ENCODE measurements at places on chromosomes 4 and X.

DNA sequence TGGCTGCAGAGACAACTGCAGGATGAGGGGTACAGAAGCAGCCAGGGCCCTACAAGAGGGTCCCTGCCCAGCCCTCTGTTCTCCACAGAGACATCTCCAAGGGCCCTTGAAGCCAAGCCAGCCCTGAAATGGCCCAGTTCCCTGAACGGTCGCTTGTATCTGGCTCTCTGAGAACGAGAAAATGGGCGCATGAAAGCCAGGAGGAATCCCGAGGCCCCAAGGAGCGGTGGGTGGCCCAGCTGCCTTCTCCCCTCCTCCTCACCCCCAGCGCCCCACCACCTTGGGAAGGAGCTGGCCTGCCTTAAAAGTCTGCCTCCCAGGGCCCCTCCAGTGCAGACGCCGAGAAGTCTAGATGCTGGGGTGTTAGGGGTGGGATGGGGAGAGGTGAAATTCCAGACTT is 5.7 kb downstream of the ZNF185 start:
- no peak overlapping the region for H3K4me3 ChIP-seq
- peaks cover 2% of the 10 kb centered on the region for H3K27me3 ChIP-seq
- DNase-seq: no peak
- no peaks in the 10 kb centered on the region for H3K36me3 ChIP-seq

DNA sequence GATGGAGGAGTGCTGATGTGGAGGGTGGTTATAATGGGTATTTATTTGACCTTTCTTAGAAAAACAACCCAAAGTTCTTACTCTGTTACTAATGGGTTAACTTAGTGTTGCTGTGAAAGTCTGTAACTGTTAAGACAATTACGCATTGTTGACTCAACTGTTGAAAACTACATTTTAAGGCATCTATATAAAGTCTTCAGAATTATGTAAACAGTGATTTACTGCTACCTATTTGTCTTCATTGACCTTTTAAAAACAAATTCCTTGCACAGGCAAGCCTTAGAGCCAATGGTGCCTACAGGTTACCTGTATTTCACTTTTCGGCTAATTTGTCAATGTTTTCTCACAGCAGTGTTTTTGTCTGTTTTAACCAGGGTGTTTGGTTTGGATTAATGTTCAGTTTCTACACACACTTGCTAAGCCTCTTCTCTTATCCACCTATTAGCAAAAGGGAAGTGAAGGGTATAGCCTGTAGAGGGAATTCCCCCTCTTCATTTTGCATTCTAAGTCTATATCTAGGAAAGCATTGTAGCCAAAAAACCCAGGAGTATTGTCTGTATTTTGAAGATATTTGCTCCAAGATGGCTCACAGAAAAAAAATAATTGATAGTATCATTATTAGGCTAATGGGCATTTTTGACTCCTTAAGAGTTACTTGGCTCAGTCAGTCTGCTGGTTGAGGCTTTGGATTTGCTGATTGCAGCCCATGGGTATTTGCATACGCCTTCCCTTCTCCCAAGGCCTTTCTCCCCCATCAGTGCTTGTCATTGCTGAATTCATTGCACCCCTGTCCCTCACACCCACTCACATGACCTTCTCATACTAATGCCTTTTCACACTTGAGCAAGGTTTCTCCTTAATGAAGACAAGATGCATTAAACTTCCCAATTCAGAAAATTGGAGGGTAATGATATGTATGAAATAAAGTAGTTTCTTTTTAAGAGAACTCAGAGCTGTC is 30.5 kb downstream of the AFF1 start:
- H3K27me3 ChIP-seq: no peaks in the 10 kb centered on the region
- no peak for DNase-seq
- H3K36me3 ChIP-seq: peaks cover 7% of the 10 kb centered on the region
- no peak overlapping the region for H3K27ac ChIP-seq

DNA sequence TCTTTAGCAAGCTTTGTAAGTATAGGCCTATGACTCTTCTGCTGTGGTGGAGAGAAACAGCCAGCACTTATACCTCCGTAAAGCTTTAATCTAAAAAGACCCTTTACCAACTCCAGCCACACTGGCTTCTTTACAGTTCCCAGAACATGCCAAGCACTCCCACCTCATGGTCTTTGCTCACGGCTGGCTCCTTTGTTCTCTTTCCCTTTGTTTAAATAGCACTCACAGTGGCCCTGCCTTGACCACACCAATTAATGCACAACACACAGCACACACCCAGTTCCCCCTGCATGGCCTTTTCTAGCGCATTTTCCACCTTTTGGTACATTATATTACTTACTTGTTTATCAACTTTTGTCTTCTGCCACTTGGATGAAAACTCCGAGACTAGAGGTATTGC is 18.9 kb downstream of the PPID start:
- H3K27ac ChIP-seq: no peak overlapping the region
- no peak for DNase-seq
- H3K4me1 ChIP-seq: no peaks in the 10 kb centered on the region

GRCh38 chrX:70029863-70030262 is 19.9 kb downstream of the AWAT2 start:
- no peak overlapping the region for H3K4me3 ChIP-seq
- DNase-seq: no peak
- H3K27ac ChIP-seq: no peak overlapping the region
- H3K36me3 ChIP-seq: no peaks in the 10 kb centered on the region
- peaks cover 18% of the 10 kb centered on the region for H3K4me1 ChIP-seq

DNA sequence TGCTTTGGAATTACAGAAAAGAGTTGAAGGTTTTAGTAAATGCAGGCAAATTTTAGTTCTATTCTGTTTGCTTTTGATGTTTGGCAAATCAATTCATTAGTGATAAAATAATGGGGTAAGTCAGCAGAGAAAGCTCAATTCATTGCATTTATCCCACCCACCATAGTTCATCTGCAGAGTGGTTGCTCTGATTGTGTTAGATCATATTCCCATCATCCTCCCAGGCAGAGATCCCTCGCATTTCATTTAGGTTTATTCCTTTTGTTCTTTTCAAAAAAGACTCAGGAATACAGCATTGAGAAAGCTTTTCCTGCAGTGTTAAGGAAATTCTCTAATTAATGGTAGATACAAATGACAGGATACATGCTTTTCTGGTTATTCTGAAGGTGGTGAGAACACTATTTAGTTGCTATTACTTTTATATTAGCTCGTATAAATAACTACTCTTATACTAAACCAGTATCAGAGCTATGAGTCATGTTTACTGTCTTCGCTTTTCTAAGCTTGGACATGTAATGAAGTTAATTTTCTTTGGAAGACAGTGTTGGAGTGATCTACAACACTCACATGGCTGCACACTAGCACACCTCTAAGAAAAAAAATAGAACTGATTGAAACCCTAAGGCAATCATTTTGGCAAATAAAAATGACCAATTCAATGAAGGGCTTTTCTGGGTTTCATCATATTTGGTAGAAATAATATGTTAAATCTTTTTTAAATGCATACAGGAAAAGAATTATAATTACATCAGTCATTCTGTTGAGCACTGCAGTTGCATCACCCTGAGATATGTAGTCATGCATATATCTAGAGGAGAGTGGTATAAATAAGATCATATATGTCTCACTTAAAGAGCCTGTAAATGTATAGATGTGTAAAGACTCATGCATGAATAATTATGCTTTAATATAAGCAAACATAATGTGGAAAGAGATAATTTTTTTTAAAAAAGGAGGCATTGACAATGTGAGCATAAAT is 351.6 kb downstream of the PCDH7 start:
- no peaks in the 10 kb centered on the region for H3K27me3 ChIP-seq
- H3K36me3 ChIP-seq: no peaks in the 10 kb centered on the region
- H3K27ac ChIP-seq: no peak overlapping the region
- H3K4me1 ChIP-seq: no peaks in the 10 kb centered on the region
- no peak for DNase-seq

DNA sequence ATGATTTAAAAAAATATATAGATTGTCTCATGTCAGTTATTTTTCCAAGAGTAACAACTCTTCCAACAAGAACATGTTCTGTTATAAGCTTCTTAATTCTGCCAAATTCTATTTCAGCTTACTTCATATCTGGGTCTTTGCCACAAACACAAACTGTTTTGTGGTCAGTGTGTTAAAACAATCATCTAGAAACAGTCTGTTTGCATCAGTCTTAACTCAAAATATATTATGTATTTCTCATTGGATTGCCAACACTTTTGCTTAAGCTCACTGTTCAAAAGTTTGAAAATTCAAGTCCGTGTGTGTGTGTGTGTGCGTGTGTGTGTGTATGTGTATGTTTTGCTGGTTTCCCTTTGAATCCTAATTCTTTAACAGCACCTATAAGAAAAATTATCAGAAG is 752.3 kb upstream of the NDST4 start:
- H3K36me3 ChIP-seq: no peaks in the 10 kb centered on the region
- DNase-seq: no peak
- no peaks in the 10 kb centered on the region for H3K27me3 ChIP-seq
- no peak overlapping the region for H3K4me3 ChIP-seq
- H3K4me1 ChIP-seq: no peaks in the 10 kb centered on the region

- H3K4me1 ChIP-seq: peaks cover 74% of the 10 kb centered on the region
- H3K4me3 ChIP-seq: peak overlapping the region; percentile 25
- peak; percentile 26 for DNase-seq
- peaks cover 62% of the 10 kb centered on the region for H3K36me3 ChIP-seq
These were observed 16.1 kb downstream of the RHOH start for GRCh38 chr4:40212674-40213527.

DNA sequence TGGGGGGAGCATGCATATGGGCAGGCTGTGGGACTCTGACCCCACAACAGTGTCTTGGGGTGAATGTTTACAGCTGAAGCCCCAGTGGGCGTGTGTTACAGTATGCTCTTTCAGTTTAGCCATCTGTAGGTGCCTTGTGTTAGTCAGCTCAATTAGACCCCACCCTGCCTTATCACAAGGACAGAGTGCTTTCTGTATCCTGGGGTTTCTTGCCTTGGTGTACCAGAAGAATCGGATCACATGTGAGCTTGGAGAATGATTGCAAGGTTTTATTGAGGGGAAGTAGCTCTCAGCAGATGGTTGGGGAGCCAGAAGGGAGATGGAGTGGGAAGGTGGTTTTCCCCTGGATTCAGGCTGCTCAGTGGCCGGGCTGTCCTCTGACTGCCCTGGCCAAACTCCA is 27.3 kb downstream of the SH3BGRL start:
- no peak for DNase-seq
- no peak overlapping the region for H3K27ac ChIP-seq
- H3K27me3 ChIP-seq: no peaks in the 10 kb centered on the region
- H3K4me1 ChIP-seq: no peaks in the 10 kb centered on the region
- H3K4me3 ChIP-seq: no peak overlapping the region
- no peaks in the 10 kb centered on the region for H3K36me3 ChIP-seq

- H3K4me1 ChIP-seq: no peaks in the 10 kb centered on the region
- no peak for DNase-seq
- no peak overlapping the region for H3K27ac ChIP-seq
- no peak overlapping the region for H3K4me3 ChIP-seq
- no peaks in the 10 kb centered on the region for H3K36me3 ChIP-seq
- no peaks in the 10 kb centered on the region for H3K27me3 ChIP-seq
These were observed 418.9 kb downstream of the C4orf33 start for GRCh38 chr4:129514852-129515251.
